ENCODE measurements at places on chromosomes 4 and X.

DNA sequence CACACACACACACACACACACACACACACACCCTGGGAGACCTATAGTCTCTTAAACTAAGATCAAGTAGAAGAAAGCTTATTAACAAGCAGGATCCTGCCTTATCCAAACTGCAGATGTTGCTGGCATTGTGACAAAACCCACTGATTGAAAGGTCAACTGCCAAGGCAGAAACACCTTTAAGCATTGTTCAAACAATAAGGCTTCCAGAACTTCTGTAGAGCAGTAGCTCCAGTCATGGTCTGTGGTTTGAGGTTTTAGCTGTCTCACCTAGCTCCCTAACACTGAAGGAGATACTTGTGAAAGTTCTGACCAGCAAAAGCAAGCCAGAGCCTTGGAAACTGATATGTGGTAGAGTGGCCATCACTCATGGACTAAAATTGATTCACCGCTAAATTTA, 59.8 kb downstream of the PTCHD1 start:
- DNase-seq: no peak

GRCh38 chr4:64538219-64538618, 129.0 kb upstream of the TECRL start:
- peak; percentile 45 for DNase-seq

DNA sequence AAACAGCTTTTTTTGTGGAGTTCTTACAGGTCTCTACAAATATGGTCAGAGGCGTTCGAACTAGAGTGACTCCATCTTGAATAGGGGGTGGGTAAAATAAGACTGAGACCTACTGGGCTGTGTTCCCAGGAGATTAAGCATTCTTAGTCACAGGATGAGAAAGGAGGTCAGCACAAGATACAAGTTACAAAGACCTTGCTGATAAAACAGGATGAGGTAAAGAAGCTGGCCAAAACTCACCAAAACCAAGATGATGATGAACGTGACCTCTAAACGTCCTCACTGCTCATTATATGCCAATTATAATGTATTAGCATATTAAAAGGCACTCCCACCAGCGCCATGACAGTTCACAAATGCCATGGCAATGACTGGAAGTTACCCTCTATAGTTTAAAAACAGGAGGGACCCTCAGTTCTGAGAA, 42.8 kb upstream of the SPP1 start:
- no peak for DNase-seq

DNA sequence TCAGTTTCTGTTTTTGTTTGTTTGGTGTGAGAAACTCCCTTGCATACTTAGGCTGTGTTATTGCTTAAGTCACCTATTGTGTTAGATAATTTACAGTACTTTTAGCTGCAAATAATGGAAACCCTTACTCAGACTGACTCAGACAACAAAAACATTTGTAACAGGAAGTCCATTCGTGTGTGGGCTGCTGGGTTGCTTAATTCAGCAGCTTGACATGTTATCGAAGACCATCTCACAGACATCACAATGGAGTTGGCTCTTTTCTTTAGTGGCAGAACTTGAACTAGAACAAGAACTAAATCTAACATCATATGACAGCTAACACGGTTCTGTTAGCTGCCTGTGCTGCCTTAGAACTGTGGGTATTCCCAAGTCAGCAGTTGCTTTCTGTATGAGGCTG, 9.9 kb upstream of the GABRE start:
- DNase-seq: no peak

GRCh38 chr4:5134620-5135019, 83.3 kb downstream of the STK32B start:
- DNase-seq: no peak

DNA sequence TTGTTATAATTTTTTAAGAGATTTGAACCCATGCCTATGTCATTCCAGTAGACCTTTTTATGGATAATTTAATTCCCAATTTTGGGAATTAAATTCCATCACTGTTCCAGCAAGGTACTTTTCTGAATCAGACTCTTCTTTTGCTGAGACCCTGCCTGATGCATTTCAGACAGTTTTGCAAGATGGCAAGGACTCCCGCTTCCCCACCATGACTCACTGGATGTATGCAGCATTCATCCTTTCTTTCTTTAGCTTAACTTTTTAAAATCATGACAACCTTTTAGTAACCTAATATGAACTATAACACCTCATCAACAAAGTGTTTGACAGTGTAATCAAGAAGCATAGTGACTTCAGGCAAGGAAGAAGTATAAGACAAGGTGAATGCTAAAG, 178.1 kb upstream of the LEF1 start:
- DNase-seq: no peak

DNA sequence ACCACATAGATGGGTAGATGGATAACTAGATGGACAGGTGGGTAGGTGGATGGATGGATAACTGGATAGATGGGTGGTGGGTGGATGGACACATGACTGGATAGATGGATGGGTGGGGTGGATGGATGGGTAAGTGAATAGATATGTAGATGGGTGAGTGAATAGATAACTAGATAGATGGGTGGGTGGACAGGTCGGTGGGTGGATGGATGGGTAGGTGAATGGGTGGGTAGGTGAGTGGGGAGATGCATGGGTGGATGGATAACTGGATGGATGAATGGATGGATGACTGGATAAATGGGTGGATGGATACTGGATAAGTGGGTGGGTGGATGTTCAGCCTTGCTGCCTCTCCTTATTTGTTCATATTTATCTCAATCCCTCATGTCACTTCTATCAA, 52.1 kb upstream of the MTNR1A start:
- DNase-seq: no peak

- no peak for DNase-seq
Observed at GRCh38 chr4:113810906-113811305, 49.4 kb upstream of the CAMK2D start.

- DNase-seq: no peak
Observed at GRCh38 chr4:81700189-81700588, 228.5 kb upstream of the RASGEF1B start.

DNA sequence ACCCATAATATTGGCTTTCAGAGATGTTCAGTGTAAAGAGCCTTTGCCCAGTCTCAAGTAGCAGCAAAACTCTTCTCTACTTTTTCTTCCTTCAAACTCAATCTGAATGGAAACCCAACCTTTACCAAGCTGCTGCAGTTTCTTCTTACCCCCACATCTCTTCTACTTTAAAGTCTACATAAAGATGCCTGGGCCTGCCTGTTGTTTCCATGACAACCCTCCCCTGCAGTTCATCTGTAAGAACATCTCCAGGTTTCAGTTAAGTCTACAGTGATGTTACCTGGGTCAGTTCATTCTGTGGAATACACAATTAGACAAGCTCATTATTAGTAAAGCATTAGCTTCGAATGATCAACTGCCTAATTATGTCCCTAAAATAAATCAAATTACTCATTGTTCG, 81.4 kb downstream of the SPANXN3 start:
- no peak for DNase-seq

- no peak for DNase-seq
Observed at GRCh38 chr4:60033826-60034225, 1166.3 kb upstream of the ADGRL3 start.

DNA sequence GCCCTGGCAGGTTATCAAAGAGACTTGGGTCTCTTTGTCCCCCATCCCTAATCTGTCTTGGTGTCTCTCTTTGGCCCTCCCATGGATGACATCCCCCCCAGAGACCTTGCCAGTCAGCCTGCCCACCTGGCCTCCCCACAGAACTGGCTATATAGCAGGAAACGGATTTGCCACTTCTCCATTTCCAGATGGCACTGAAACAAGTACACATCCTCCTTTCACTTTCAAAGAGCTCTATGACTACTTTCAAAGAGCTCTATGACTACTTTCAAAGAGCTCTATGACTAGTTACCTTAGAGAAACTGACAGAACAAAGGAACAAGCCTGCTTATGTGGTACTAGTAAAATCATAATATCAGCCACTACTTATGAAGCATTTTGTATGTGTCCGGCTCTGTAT, 175.3 kb downstream of the MAML3 start:
- DNase-seq: no peak

DNA sequence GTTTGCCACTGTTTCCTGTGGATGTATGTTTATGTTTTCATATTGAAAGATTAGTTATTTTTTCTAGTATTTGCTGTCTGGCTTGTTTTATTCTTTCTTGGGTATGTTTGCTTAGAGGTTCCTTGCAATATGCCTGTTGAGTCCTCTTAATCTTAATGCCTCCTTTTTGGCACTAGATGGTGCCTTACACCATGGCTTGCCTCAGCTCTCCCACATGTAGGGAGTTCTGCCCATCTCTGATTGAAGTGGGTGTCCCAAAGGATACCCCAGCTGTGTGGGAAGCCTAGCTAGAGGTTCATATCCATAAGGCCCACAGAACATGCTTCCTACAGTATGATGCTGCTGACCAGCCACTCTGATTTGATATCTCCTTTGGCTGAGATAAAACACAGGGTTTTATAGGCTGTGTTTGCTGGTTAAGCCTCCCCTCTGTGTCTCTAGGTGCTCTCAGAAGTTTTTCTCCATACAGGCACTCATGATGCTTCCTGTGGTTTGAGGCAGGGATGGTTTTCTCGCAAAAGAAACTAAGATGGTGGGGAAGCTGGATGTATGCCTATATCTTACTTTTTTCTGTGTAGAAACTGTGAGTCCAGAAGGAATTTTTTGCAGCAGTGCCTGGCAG, 162.4 kb downstream of the ASB9 start:
- no peak for DNase-seq

Data from posterior cingulate gyrus (tissue), 11 donors.